Muscle of leg (tissue), 16 donors: ENCODE measurements at places on chromosomes 11 and 22.

- peak; percentile 5 for DNase-seq
Measured at GRCh38 chr22:18994701-18995326, 58.7 kb upstream of the PRODH start.

- DNase-seq = no peak
Measured at GRCh38 chr11:125489166-125489565, 6.9 kb downstream of the FEZ1 start.

DNA sequence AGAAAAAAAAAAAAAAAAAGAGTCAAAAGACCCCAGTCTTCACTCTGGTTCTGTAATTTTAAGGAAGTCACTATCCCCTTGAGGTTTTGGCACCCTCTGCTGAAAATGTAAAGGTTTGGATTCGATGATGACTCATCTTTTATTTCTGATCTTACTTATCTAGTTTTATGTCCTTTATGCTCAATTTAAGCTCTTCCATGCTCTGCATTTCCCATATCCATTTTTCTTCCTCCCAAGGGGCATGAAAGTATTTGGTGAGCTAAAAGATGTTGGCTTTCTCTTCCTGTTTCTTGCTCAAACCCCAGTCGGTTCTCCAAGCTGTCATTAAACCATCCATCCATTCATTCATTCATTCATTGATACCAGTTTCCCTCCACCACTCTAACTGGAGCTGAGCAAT lies 61.0 kb upstream of the CDON start:
- peak; percentile 72 for DNase-seq

GRCh38 chr11:61701242-61701886 lies 21.2 kb downstream of the DAGLA start:
- peak; percentile 46 for DNase-seq

GRCh38 chr11:78784321-78785061 lies 209.8 kb upstream of the NARS2 start:
- no peak for DNase-seq

- DNase-seq = no peak
Measured at GRCh38 chr11:84866922-84867321, 760.2 kb downstream of the DLG2 start.

DNA sequence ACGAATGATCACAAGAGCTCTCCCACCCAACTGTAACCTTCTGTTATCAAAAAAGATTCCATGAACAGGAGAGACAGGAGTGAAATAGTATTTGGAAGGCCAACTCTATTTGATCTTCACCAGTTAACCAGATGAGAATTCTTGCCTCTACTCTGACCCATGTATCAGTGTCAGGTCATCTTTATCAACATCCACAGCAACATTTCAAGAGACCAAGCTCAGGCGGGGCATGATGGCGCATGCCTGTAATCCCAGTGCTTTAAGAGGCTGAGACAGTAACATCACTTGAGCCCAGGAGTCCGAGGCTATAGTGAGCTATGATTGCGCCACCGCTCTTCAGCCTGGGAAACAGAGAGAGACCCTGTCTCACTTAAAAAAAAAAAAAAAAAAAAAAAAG lies 62.3 kb downstream of the GAB2 start:
- DNase-seq = no peak

DNA sequence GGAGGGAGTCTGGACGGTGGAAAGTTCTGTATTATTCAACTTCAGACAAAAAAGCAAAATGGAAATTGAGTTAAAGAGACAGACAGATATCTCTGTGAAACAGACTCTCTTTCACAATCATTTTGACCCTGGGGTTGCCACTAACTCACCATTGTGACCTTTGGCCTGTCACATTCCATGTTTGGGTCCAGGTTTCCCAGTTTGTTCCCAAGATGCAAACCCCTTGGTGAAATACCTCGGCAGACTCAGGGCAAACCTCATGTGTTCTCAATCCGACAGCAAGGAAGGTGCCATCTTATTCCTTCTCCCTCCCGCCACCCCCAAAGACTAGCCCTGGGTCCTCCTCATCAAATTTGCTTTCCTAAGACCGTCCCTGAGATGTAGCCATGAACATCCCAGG lies 41.8 kb downstream of the GALNT18 start:
- DNase-seq = no peak

DNA sequence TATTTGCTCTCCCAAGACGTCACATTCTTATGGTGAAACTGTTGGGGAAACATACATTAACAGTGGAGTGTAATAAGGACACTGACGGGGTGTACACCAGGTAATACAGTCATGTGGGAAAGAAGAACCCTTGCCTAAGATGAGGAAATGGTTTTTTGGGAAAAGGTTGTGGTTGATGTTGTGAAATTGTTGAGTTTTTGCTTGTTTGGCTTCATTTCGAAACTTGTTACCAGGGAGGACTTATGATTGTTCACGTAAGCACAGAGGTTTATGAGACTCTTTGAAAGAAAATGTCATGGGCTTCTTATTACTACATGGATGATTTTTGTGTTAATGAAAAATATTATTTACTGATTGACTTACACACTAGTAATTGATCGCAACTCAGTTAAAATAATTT lies 16.8 kb downstream of the ANO3 start:
- no peak for DNase-seq

GRCh38 chr11:35118906-35119305 lies 20.1 kb upstream of the CD44 start:
- no peak for DNase-seq

DNA sequence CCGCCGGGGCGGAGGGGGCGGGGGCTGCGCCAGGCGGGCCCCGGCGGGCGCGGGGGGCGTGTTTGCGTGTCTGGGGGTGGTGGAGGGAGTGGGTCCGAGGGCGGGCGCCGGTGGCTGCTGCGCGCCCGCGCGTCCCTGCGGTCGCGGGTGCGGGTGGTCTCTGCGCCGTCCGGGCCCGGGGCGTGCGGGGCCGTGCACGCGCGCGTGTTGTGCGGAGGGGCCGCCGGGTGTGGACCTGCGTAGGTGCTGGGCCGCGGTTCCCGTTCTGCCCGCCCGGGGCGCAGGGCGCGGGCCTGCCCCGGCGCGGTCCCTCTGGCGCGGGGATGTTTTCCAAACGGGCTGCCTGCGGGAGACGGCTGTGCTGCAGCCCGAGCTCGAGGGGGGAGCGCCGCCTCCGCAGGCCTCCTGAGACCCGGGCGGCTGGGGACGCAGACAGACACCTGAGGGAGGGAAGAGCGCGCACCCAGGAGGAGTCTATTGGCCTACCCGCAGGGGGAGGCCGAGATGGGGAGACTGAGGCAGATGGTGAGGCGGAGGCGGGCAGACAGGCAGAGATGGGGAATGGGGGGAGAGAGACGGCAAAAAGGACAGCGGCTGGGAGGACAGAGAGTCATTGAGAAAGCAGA lies 442 bp downstream of the PELI3 start:
- peak; percentile 48 for DNase-seq

- DNase-seq = no peak
Measured at GRCh38 chr11:57459164-57460021, 935 bp upstream of the RTN4RL2 start.

- DNase-seq = no peak
Measured at GRCh38 chr11:11522591-11522990, 99.2 kb downstream of the GALNT18 start.

DNA sequence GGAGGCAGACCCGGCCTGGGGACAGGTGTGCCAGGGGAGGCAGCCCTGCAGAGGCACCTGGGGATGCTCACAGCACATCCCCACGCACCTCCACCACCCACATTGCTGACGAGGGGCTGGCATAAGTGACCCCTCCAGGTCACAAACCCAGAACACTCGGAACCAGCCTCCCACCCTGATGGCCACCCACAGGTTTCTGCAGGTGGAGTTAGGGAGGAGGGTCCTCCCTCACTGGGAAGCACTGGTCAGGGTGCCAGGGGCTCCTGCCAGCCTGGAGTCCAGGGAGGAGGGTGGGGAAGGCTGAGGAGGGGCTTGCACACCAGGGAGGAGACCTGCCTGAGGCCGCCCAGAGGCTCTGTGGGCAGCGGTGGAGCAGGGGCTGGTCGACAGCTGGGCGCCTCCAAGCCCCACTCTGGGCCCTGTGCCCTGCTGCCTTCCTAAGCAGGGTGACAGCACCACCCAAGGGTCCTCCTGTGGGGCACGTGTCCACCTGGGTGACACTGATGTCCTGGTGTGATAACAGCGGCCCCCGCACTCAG lies 51.0 kb upstream of the CARS1 start:
- DNase-seq = no peak

GRCh38 chr22:31938296-31938695 lies 6.0 kb upstream of the YWHAH start:
- DNase-seq = no peak
